GM19239 (cell line): ENCODE measurements at places on chromosomes 1 and 21.

- no peak for DNase-seq
Measured at GRCh38 chr1:61123326-61123725, 41.0 kb downstream of the NFIA start.

DNA sequence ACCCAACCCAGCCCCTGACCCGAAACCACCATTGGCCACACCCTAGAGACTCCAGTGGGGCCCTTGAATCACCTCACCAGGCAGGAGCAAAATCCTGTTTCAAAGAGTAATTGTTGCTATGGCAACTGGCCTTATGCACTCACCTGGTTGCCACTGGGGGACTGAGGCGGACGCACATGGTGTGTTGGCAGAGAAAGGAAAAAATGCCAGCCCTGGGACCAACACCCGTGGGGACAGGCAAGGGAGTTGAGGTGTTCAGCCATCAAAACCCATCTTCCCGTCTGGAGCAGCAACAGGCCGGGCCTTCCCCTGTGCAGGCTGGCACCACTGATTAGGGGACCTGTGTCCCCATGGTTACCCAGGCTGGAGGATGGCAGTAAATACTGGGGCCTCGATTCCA lies 395.8 kb upstream of the VAMP3 start:
- DNase-seq, result no peak

DNA sequence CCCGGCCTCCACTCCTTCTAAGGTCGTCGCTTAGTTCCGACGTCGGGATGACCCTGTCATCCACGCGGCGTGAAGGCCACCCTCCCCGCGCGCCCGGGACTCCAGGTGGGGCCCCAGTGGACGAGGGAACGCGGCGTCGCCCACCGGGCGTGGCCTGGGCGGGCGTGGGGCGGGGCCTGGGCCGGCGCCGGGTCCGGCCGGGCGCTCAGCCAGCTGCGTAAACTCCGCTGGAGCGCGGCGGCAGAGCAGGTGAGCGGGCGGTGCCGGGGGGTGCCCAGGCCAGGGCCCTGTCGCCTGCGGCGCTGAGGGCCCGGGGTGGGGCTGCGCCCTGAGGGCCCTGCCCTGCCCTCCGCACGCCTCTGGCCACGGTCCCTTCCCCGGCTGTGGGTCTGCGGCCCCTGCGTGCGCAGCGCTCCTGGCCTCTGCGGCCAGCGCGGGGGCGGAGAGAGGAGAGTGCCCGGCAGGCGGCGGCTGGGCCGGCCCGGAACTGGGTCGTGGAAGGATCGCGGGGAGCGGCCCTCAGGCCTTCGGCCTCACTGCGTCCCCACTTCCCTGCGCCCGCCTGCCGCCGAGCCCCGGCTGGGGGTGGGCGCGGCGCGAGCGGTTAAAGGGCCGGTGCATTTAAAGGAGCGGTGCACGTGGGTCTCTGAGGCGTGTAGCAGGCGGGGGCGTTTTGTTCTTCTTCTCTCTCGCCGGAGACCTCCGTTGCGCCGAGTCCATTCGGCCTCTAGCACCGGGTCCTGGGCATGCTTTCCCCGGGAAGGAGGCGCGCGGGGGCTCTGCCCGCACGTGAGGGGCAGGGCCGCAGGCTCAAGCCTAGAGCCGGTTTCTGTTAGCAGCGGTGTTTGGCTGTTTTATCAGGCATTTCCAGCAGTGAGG lies at the start of gene PSEN2:
Gene PSEN2 (plus strand): TSS at position 216 of the 879 bp plus-strand sequence. CDS start 11,292 bp downstream, outside the sequence.
- peak; percentile 74 for DNase-seq

DNA sequence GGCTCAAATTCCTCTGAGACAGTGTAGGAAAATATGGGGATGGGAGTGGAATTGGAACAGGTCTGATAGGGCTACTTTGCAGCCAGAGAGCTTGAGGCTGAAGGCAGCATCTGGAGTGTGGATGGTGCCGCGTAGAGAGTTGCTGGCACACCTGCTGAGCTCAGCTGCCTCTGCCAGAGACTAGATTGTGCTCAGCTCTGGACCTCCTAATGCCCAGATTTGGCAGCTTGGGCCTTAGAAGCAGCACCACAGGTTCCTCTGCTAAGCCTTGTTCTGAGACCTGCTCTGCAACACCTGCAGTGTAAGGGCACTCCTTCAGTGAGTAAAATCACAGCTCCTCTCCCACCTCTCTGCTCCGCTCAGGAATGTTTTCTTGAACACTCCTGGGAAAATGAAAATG lies 23.3 kb downstream of the ACOT11 start:
- no peak for DNase-seq

DNA sequence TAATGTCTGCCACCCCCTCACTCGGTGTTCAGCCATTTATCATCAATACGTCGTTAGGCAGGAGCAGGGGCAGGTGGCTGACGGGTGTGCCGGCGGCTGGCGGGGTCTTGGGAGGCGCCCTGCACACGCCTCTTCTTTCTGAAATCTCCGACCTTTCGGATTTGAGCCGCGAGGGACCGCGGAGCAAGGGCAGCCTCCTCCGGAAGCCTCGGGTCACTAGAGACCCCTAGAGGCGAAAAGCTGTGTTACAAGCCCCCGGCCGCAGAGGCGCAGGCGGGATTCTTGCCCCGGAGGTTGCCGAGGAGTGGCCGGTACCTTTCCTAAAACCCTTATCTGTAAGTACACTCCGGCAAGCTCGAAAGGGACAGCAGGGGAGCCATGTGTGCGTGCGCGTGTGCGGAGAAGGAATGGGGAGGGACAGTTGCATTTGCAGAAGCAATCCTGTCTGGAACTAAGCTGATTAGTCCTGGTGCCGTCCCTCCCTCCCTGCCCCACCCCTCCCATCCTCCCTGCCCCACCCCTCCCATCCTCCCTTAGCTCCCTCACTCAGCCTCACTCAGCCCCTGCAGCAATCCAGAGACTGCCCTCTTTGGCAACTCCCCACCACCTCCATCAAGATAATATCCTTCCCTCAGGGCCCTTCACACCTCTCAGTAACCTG lies 11.0 kb downstream of the BRINP2 start:
- peak; percentile 43 for DNase-seq

GRCh38 chr1:53060579-53060978 lies 1.4 kb upstream of the PODN start:
- no peak for DNase-seq

- DNase-seq, result peak; percentile 67
Measured at GRCh38 chr1:32612189-32612881, 38.0 kb downstream of the ZBTB8OS start.

GRCh38 chr1:117697220-117697781 lies 91.5 kb downstream of the TENT5C start:
- DNase-seq, result no peak

DNA sequence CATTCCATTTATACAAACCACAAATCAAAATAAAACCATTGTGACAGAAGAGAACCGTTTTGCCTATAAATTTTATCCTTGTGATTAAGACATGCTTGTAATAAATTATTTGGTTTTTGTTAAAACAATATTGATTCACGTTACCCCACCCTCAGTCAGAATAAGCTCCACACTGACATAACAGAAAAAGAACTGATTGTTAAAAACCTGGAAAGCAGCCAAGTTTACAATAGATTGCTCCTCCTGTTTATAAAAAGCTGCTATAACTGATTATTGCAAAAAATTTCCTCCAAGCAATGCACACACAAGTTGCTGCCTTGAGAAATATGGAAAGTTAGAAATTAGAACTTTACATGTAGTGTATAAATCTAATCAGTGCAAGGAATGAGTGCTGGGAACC lies 263.5 kb downstream of the SETD4 start:
- DNase-seq, result no peak

- no peak for DNase-seq
Measured at GRCh38 chr1:56390232-56390867, 189.0 kb downstream of the PLPP3 start.

DNA sequence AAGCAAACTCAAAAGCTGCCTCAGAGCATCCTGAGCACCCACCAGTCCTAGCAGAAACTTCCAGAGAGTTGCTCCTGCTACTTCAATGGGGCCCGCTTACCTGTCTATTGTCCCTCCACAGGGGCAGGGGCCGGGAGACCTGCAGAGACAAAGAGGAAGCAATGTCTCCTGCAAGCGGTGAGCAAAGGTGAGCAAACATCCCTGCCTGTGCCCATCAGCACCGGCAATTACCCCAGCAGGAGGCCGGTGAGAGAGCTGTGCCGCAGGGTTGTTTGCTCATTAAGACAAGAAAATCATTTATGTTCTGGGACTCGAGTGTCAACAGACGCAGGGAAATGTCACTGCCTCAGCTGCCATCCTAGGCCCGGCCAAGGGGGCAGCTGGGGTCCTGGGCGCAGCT lies 53.8 kb upstream of the TARDBP start:
- no peak for DNase-seq

DNA sequence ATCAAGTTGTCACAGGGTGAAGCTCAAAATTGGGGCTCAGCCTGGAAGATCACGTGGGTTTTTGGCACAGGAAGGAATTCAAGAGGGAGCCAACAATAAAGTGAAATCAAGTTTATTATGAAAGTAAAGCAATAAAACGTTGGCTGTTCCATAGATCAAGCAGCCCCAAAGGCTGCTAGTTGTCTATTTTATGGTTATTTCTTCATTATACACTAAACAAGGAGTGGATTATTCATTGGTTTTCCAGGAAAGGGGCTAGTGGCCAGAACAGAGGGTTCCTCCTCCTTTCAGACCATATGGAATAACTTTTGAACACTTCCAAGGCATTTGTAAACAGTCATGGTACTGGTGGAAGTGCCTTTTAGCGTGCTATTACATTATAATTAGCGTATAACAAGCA lies 723.5 kb upstream of the ADAMTS5 start:
- DNase-seq, result no peak

GRCh38 chr1:19974822-19975416 lies 4.5 kb downstream of the PLA2G2A start:
- DNase-seq, result no peak

DNA sequence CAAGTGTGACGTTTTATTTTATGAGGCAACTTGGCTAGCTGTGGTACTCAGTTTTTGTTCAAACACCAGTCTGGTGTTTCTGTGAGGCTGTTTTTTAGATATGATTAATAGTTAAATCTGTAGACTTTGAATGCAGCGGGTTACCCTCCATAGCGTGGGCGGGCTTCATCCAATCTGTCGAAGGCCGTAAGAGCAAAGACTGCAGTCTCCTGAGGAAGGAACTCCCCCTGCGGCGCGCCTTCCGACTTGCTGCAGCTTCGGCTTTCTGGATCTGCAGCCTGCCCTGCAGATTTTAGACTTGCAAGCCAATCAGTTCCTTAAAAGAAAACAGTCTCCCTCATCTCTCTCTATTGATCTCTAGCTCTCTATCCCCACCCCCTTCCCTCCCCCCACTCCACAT lies 4.2 kb upstream of the ZNF496 start:
- no peak for DNase-seq

- DNase-seq, result no peak
Measured at GRCh38 chr21:38268864-38269575, 12.2 kb downstream of the KCNJ15 start.

- no peak for DNase-seq
Measured at GRCh38 chr1:10906866-10907519, 105.5 kb upstream of the TARDBP start.

- DNase-seq, result peak; percentile 27
Measured at GRCh38 chr1:175373786-175374623, 181.4 kb upstream of the KIAA0040 start.

DNA sequence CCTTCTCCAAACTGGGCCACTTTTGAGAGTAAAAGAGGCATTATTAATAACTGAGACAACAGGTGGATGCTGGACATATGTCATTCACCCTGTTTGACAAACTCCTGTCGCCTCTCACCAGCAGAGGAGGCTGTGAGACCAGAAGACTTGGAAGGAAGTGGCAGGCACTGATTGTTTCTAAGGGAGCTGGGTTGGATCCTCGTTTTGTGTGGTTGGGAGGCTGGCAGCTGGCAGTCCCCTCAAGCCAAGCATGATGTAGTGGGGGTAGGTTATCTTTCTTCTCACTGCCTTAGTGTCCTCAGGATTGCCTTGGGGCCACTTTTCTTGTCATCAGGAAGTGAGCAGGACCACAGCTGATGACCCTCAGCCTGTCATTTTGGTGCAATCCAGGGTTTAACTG lies 86.5 kb upstream of the KCNJ15 start:
- no peak for DNase-seq

GRCh38 chr1:62176597-62177312 lies 17.9 kb upstream of the L1TD1 start:
- DNase-seq, result no peak

DNA sequence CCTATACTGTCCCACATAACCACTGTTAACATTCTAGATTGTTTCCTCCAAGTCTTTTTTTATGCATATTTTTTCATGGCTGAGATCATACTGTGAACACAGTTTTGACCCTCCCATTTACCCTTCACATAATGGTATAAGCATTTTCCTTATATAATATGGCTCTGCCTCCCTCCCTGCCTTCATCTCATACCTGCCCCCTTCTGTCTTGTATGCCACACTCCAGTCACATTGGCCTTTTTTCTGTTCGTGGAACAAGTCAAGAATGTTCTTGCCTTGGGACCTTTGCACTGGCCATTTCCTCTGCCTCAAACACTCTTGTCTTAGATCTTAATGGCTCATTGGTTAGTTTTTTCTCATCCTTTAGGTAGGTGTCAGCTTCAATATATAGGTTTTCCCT lies 24.3 kb upstream of the ELAVL4 start:
- DNase-seq, result no peak

- DNase-seq, result no peak
Measured at GRCh38 chr1:200150721-200151120, 123.2 kb downstream of the NR5A2 start.

GRCh38 chr1:211376807-211377470 lies 50.3 kb downstream of the TRAF5 start:
- DNase-seq, result no peak
